ENCODE measurements at places on chromosomes 5 and 9.

DNA sequence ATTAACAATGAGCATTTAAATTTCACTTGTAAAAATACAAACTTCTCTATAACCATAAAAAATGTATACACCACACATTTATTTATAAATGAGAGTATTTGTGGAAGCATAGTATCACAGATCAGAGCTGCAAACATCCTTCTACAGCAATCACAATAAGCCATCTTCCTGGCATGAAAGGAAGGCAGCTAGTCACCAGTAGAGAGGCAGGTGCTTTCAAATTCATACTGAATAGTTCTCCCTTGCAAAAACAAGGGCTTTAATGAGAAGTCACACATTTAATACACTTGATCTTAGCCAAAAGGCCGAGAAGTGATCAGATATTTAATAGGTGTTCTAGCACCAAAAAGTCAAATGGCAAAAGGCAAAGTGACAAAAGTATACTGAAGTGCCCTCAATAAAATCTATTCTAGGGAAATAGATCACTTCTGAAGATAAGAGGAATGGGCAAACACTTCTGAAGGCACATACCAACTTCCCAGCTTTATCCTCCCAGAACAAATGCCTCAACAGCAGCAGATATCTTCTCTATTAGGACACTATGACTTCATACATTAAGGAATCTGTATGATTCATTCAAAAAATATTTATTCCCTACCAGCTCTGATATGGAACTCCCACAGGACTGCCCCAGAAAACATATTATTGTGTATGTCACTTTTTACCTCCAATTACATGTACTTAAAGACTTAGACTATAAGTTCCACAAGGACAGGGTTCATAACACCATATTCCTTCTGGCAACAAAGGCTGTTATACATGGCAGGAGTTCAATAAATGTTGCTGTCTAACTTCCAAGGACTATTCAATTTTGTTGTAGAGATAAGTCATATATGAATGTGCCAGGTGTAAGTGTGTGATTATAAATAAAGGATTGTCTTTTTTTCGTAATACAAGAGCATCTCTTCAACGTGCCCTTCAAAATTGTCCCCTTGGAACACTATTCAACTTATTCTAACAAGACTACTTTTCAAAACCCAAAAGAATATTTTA lies 31.7 kb downstream of the MAPKAP1 start:
- no peak for DNase-seq

DNA sequence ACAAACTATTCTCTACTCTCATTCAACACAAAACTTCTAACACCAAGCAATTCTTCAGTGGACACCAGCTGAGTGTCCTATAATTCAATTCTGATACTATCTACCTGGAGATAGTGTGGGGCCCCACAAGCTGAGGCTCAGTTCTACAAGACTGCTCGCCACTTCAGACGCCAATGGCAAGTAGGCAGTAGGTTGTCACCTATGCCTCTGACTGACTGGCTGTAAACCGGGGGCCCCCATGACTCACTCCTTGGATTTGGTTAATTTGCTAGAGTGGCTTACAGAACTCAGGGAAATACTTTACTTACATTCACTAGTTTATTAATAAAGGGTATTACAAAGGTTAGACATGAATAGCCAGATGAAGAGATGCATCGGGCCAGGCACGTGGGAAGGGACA lies 21.5 kb downstream of the INIP start:
- no peak for DNase-seq

DNA sequence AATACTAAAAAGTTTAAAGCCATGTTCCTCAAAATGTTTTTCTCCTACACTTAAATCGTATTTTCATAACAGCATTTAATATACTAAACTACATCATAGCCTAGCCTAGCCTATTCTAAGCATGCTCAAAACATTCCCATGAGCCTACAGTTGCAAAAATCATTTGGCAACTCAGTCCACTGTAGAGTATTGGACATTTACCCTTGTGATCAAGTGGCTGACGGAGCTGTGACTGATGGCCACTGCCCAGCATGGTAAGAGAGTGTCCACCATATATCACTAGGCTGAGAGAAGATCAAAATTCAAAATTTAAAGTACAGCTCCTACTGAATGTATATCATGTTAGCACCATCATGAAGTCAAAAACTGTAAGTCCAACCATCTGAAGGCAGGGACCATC lies 30.9 kb downstream of the SEMA5A start:
- no peak for DNase-seq

GRCh38 chr9:127549751-127550150 lies 62.3 kb upstream of the STXBP1 start:
- no peak for DNase-seq

DNA sequence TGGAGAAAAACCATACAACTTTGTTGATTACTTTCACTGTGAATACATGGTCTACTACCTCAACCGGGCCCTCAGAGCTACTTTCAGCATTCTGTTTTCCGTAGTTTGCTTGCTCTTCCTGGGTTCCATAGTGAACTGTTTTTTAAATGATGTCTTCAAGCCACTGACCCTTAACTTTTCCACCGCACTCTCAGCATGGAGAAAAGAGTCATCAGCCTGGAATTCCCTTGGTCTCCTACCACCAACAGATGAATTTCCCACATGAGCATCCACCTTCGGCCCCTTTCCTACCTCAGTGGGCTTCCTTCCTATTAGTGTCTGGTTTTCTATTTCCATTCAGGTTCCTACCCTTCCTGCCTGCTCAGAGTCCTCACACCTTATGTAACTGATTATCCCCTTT lies 135.9 kb upstream of the ADAMTSL1 start:
- DNase-seq = no peak

DNA sequence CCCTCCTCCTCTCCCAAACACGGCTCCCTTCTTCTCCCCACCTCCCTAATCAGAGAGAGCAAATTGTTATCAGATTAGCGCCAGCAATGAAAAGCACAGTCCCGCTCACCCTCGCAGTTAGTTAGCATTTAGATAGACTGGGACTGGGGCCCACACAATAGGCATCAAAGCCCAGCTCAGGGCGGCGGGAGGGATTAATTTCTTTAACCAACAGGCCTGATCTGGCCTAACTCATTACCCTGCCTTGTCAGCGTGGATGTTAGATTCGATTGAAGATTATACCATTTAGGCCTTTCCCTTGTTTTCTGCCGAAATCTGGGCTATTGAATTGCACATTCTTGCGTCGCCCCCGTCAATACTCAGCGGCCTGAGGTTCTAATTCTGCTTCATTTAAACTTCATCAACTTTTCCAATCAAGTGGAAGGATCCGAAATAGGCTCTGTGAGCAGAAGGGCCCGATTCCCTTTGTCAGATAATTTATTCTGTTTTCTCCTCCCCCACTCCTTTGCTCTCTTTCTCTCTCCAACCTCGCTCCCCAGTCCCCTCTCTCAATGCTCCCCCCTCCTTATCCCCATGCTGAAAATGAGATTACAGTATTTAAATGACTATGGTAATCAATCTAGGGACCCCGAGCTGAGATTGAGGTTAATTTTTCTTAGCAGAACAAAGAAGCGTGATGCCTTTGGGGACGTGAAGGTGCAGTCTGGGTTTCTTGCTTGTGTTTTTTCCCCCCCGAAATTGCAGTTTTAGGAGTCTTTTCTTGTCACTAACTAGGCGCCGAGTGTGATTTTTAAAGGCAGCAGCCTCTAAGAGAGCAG lies 15.1 kb downstream of the CFAP77 start:
- no peak for DNase-seq

DNA sequence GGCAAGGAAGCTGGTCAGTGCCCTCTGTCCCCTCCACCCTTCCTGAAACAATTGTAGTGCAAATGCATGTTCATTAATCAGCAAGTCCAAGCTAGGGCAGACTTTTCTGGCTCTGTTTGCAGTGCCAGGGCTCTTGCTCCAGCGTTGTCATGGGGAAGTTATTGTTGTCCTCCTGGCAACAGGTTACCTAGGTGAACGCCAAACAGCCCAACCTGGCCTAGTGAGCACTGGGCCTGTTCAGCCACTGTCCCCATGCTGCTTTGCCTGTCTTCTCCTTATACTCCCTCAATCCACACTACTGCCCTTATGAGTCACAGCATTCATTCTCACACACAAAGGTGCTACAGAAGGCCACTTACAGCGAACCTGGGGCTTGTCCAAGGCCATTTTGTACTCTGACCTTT lies 34.5 kb upstream of the GLIS3 start:
- peak; percentile 92 for DNase-seq

- DNase-seq = no peak
Observed at GRCh38 chr5:10854506-10855277, 93.7 kb upstream of the DAP start.

GRCh38 chr5:177392765-177393164 lies 7.7 kb downstream of the PFN3 start:
- DNase-seq = no peak

DNA sequence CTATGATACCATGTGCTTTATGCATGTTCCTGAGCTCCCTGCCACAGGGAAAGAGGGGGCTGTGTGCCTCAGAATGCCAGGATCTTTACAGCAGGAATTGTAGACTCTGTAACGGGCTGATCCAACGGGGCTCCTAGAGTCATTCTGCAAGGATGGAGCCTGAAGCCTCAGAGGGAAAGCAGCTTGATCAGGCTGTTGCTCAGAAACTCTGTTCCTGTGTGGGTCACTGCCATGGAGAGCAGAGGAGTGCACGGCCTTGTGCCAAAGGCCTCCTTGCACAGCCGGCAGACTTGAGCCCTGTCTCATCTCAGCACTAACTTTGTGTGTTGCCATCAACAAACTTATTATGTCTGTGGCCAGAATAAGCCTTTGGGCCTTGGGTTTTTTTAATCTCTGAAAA lies 51.8 kb downstream of the AMBP start:
- DNase-seq = no peak

DNA sequence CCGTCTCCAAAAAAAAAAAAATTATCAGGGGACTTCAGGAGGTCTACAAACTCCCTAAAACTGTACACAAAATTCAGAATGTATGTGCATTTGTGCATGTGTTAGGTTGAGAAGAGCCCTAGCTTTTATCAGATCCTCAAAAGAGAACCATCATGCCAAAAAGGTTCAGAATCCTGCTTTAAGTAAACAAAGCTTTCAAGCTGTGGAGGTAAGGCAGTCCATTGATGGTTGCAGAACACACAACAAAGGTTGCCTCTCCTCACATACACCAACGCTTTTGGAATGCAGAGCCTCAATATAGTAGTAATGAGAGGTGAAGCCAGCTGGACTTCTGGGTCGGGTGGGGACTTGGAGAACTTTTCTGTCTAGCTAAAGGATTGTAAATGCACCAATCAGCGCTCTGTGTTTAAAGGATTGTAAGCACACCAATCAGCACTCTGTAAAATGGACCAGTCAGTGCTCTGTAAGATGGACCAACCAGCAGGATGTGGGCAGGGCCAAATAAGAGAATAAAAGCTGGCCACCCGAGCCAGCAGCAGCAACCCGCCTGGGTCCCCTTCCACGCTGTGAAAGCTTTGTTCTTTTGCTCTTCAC lies 57.9 kb upstream of the RNF38 start:
- DNase-seq = no peak

DNA sequence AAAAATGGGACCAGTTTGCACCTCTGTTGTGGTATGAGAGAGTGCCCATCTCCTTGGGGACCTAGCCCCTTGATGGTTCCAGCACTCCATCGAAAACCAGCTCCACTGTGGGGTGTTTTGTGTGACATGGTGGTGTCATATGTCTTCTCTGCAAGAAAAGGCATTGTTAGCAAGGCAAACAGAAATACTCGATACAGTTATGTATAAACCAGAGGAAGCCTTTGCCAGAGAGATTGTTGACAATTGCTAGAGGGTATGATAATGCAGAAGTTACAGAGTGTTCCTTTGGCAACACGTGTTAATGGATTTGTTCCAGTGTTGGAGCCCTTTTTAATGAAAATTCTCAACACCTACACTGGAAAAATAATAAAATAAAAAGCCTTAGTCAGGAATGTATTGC lies 270.4 kb upstream of the DMRT1 start:
- DNase-seq = peak; percentile 35

Measured in body of pancreas (tissue), 4 donors.